ENCODE measurements at places on chromosomes 7 and 10.

- DNase-seq: peak; percentile 53
These were observed 16.0 kb downstream of the PDGFA start for GRCh38 chr7:503575-504111.

GRCh38 chr7:94530109-94530508 lies 20.5 kb downstream of the CASD1 start:
- no peak for DNase-seq

DNA sequence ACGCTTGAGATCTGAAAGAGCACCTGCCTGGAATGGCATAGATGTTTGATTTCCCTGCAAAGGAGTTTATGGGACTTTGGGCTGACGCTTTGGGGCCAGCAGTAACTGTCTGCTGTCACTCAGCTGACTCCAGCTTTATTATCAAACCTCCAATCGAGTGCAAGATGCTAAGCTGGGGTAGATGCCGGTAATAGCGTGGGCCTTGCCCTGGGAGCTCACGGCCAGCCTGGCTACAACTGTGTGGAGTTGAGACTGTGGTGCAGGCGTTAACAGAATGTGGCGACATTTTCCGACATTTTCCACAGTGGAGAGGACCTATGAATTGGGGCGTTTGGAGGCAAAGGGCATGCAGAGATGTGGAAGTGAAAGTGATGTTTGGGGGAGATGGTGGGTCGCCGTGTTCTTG lies 1.3 kb downstream of the CHST12 start:
- DNase-seq: no peak

DNA sequence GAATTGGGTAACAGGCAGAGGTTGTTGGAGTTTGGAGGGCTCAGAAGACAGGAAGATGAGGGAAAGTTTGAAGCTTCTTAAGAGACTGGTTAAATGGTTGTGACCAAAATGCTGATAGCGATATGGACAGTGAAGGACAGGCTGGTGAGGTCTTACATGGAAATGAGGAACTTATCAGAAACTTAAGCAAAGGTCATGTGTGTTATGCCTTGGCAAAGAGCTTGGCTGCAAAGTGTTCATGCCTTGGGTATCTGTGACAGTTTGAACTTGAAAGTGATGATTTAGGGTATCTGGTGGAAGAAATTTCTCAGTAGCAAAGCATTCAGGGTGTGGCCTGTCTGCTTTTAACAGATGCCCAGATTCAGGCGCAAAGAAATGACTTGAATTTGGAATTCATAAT lies 64.5 kb upstream of the EEPD1 start:
- DNase-seq: no peak

GRCh38 chr10:86027346-86027745 lies 339.2 kb downstream of the GRID1 start:
- no peak for DNase-seq

DNA sequence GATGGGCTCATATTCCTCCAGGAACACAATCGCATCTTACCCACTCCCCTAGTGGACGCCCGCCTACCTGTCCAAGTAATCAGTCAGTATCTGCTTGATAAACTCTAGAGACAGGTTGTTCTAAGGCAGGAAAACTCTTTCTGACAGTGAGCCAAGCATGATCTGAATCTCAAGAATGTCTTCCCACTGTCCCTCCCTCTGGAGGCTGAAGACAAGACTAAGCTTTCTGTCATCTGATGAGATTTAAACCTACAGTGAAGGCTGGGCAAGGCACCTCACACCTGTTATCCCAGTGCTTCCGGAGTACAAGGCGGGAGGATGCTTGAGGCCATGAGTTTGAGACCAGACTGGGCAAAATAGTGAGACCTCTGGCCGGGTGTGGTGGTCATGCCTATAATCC lies 586.6 kb downstream of the GALNT17 start:
- DNase-seq: no peak

GRCh38 chr10:93703066-93703465 lies 674 bp upstream of the FRA10AC1 start:
- no peak for DNase-seq

DNA sequence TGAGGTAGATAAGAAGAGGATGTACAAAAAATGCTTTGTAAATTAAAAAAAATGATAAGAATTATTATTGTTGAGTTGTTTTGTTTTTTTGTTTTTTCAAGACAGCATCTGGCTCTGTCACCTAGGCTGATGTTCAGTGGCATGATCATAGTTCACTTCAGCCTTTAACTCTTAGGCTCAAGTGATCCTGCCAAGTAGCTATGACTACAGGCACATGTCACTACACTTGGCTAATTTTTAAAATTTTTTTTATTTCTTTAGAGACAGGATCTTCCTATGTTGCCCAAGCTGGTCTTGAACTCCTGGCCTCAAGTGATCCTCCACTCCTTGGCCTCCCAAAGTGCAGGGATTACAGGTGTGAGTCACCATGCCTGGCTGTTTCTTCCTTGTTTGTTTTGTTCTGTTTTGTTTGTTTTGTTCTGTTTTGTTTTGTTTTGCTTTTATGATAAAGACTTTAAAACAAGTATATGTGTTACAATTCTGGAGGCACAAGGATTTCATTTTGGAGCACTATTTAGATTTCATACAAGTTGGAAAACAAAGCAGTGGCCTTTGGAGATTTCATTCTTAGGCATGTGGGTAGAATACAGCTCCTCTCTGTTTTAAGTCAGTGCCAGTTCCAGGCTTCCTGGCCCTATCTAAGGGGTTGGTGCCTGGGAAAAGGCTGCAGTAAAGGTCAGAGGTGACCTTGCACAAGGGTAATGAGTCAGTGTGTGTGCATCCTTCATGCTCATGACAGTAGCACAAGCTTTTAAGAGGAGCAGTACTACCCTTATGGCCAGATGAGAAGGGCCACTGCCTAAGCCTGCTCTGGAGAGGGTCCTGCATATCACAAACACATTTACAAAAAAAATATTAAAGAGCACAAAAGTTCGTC lies 17.9 kb downstream of the FGFBP3 start:
- no peak for DNase-seq

Measured in psoas muscle (tissue), 8 donors.